Activated CD8-positive, alpha-beta memory T cell treated with anti-CD3 and anti-CD28 coated beads, Interleukin-2, amount 10 ng/mL, durations not matched to agents 7 days and 5 days (primary cell): ENCODE measurements at places on chromosomes 16 and 17.

GRCh38 chr16:88770461-88771293 is 14.3 kb downstream of the PIEZO1 start:
- DNase-seq: no peak

GRCh38 chr16:11312718-11313492 is 31.8 kb upstream of the PRM1 start:
- DNase-seq: peak; percentile 67

DNA sequence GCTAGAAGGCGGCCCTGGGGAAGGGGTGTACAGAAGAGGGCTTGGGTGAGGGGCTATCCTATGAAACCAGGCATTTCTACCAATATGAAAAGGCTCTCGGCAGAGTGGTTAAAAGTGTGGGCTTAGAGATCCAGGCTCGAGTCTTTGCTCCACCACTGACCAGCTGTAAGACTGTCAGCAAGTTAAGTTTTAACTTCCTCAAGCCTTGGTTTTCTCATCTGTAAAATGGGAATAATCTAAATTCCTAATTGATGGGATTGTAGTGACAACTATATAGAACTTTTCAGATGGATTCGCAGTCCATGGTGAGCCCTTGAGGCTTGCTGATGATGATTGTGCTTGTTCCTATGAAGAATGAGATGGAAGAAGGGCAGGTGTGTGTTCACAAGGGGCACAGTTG is 50.6 kb upstream of the NDRG4 start:
- no peak for DNase-seq

- DNase-seq: no peak
Observed at GRCh38 chr17:204427-205147, 23.1 kb upstream of the DOC2B start.

- DNase-seq: no peak
Observed at GRCh38 chr17:29591146-29591736, 1.7 kb upstream of the ANKRD13B start.

- no peak for DNase-seq
Observed at GRCh38 chr17:10384175-10384574, 11.4 kb upstream of the MYH13 start.
